Panc1 (cell line): ENCODE measurements at places on chromosomes 6 and 20. TPM values are rescaled to one million over a fixed set of nuclear protein-coding genes. Genes with fewer than 3 reads are reported as not detected.

GRCh38 chr6:21109391-21110178 lies 484.0 kb upstream of the SOX4 start:
- H3K4me1 ChIP-seq, result peaks cover 40% of the 10 kb centered on the region
- no peaks in the 10 kb centered on the region for H3K36me3 ChIP-seq
- DNase-seq, result peak; percentile 45
- no peaks in the 10 kb centered on the region for H3K27me3 ChIP-seq
- peak overlapping the region; percentile 93 for H3K27ac ChIP-seq
- H3K4me3 ChIP-seq, result no peak overlapping the region

DNA sequence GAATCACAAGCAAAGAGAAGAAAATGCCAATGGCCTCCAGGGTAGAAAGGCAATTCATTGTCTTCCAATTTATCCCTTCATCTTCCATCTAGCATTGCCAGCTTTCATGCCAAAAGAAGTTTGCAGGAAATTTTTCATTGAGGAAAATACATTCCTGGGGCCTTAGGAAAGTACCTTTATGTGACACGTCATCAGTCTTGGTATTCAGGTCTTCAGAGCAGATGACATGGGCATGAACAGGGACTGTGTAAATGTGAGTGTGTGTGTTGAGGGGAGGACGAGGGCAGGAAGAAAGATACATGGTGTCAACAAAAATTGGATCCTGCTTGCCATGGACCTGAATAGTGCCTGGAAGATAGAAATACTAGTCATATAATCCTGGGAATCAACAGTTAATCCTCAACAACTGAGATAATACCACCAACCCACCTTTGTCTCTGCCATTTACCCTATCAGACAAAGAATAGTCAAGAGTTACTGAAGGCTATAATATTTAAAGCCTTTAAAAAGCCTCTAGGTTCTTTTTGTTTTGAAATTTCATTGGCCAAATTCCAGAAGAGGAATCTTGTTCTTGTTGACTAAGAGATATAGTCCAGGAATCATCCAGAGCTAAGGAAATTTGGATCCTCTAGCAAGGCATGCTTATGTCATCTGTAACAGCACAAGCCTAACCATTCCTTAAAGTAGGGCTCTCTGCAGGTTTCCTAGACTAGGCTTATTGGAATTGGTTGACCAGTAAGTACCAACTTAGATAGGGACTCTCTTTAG lies 405.8 kb upstream of the SASH1 start:
- H3K27ac ChIP-seq, result no peak overlapping the region
- H3K27me3 ChIP-seq, result no peaks in the 10 kb centered on the region
- H3K4me1 ChIP-seq, result no peaks in the 10 kb centered on the region
- H3K4me3 ChIP-seq, result no peak overlapping the region
- H3K36me3 ChIP-seq, result no peaks in the 10 kb centered on the region
- no peak for DNase-seq

DNA sequence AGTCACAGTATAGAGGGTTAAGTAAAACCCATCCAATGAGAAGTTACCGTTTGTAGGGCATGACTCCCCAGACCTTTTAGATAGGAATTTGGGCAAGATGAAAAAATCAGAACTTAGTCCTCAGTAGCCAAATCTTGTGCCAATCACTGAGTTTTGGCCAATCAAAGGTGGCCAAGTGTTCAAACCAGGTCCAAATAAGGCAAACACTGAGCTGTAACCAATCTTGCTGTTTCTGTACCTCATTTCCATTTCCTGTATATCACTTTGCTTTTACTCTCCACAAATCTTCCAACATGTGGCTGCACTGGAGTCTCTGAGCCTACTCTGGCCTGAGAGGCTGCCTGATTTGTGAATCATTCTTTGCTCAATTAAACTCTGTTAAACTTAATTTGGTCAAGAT lies 81.8 kb upstream of the GPR6 start:
- DNase-seq, result no peak
- H3K4me1 ChIP-seq, result no peaks in the 10 kb centered on the region
- peaks cover 11% of the 10 kb centered on the region for H3K27me3 ChIP-seq
- H3K27ac ChIP-seq, result no peak overlapping the region

- no peak overlapping the region for H3K4me3 ChIP-seq
- DNase-seq, result no peak
- H3K27ac ChIP-seq, result no peak overlapping the region
- H3K27me3 ChIP-seq, result no peaks in the 10 kb centered on the region
- H3K4me1 ChIP-seq, result no peaks in the 10 kb centered on the region
Observed at GRCh38 chr6:129120856-129121638, 238.1 kb downstream of the LAMA2 start.

DNA sequence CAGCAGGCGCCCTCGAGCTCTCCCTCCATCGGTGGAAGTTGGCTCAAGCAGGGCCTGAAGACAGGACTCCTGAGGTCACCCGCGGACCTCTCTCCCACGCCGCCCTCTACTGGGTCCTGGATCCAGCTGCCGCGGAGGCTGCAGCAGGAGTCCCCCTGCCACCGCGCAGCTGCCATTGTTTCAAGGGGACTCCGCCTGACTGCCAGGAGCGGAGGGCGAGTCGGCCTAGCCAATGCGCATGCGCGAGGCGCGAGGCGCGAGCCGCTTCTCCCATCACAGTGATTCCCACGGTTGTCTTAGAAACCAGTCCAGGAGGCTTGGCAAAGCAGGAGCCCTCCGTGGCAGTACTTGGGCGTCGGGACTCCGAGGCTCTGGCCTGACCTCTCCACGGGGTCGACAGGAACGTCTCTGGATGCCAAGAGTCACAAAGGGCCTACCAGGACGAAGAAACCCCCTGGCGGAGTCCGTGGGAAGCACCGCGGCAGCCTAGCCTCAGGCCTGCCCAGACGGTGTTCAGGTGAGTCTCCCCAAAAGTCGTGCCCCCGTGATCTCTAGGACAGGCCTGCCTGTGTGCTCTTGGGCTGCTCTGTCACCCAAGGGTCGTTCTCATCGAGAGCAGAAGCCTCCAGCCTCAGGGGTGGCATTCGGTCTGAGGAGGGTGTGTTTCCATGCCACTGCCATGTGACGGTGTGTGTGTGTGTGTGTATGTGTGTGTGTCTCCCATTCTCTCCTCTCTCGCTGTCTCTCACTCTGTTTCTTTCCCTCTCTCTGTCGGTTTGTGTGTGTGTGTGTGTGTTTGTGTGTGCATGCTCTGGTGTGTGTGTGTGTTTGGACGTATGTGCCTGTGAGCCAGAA lies 290.6 kb upstream of the ZNF337 start:
- H3K4me3 ChIP-seq, result no peak overlapping the region
- H3K36me3 ChIP-seq, result no peaks in the 10 kb centered on the region
- no peaks in the 10 kb centered on the region for H3K4me1 ChIP-seq
- DNase-seq, result peak; percentile 2

DNA sequence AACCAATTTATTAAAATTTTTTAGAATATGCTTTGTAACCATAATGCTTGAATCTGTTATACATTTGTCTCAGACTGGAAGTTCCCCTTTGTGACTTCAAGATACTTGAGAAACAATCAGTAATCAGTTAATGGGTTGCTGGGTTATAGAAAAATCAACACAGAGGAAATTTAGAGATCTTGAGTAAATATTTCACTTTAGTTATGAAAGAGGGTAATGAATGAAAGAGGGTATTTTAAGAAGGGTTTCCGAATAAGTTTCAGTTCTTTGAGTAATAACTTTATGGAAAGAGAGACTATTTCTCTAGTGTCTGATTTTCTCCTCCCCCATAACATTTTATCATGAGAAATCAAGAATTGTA lies 21.4 kb downstream of the ZFAND3 start:
- H3K36me3 ChIP-seq, result no peaks in the 10 kb centered on the region
- no peak overlapping the region for H3K4me3 ChIP-seq
- H3K27me3 ChIP-seq, result no peaks in the 10 kb centered on the region
- no peak for DNase-seq
- no peak overlapping the region; the same call in 1 of the 2 replicates for H3K27ac ChIP-seq
- peaks cover 14% of the 10 kb centered on the region for H3K4me1 ChIP-seq

DNA sequence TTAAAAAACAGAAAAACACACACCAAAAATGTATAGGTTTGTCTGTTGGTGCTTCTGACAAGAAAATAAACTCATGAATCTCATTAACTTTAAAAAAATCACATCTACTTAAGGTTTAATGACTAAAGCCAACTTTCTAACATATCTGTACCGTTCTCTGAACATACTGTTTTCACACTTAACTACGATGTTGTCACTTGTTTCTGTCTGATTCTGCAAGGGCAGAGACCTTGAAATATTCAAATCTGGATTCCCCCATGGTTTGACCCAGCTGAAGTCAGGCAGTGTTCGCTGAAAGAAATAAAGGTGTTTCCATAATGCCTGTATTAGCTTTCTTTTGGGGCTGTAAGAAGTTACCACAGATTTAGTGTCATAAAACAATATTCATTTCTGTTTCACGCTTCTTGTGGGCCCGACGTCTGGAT lies 2.7 kb upstream of the ASXL1 start:
- H3K4me1 ChIP-seq, result peaks cover 39% of the 10 kb centered on the region
- H3K27me3 ChIP-seq, result no peaks in the 10 kb centered on the region
- H3K27ac ChIP-seq, result peak overlapping the region; percentile 99
- no peak overlapping the region for H3K4me3 ChIP-seq

DNA sequence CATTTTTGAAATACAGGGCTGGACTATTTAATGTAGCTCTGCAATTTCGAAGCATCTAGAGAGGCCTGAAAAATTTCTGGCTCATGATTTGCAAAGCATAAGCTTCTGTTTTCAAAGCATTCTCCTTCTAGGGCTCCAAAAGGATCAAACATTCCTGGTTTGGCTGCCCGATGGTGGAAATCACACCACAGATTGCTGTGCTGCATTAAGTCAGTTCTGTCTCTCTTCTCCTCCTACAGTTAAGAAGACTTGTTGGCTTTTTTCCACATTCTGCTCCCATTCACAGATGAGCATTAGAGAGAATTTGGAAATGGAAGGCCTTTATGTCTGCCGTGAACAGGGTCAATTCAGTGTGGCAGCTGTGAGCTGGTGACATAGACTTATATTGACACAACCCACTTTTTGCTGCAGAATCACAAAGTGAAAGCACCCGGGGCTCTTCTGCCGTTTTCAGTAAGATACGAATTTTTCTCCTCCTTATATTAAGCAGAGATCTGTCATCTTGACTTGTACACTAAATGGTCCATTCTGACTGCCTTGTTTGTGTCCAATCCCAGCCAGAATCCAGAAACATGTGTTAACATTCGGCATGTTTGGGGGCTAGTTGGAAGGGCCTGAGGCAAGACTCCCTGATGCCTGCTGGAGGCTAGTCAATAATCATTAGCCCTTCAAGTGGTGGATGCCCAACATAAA lies 330.8 kb upstream of the DEFB112 start:
- no peak overlapping the region for H3K27ac ChIP-seq
- H3K36me3 ChIP-seq, result no peaks in the 10 kb centered on the region; the same call in 1 of the 2 replicates
- H3K27me3 ChIP-seq, result no peaks in the 10 kb centered on the region
- DNase-seq, result no peak

- no peaks in the 10 kb centered on the region; the same call in 1 of the 2 replicates for H3K27me3 ChIP-seq
- DNase-seq, result no peak
- no peak overlapping the region for H3K4me3 ChIP-seq
- H3K27ac ChIP-seq, result no peak overlapping the region
- no peaks in the 10 kb centered on the region for H3K36me3 ChIP-seq
- peaks cover 8% of the 10 kb centered on the region; the same call in 1 of the 2 replicates for H3K4me1 ChIP-seq
Observed at GRCh38 chr6:149060985-149061760, 256.3 kb upstream of the TAB2 start.

GRCh38 chr20:58213121-58213520 lies 15.3 kb downstream of the ANKRD60 start:
- H3K4me1 ChIP-seq, result peaks cover 2% of the 10 kb centered on the region; the same call in 1 of the 2 replicates
- no peak for DNase-seq
- no peak overlapping the region for H3K27ac ChIP-seq
- no peaks in the 10 kb centered on the region for H3K36me3 ChIP-seq
- H3K27me3 ChIP-seq, result no peaks in the 10 kb centered on the region

- H3K27me3 ChIP-seq, result no peaks in the 10 kb centered on the region
- no peak overlapping the region for H3K27ac ChIP-seq
- no peaks in the 10 kb centered on the region for H3K36me3 ChIP-seq
- H3K4me1 ChIP-seq, result no peaks in the 10 kb centered on the region
- H3K4me3 ChIP-seq, result no peak overlapping the region
Observed at GRCh38 chr20:20977786-20978185, 128.4 kb downstream of the LINC00237 start.

- H3K27ac ChIP-seq, result no peak overlapping the region
- H3K4me1 ChIP-seq, result no peaks in the 10 kb centered on the region
- H3K27me3 ChIP-seq, result no peaks in the 10 kb centered on the region
- no peak overlapping the region for H3K4me3 ChIP-seq
Observed at GRCh38 chr6:34324738-34325444, 67.6 kb downstream of the NUDT3 start.

DNA sequence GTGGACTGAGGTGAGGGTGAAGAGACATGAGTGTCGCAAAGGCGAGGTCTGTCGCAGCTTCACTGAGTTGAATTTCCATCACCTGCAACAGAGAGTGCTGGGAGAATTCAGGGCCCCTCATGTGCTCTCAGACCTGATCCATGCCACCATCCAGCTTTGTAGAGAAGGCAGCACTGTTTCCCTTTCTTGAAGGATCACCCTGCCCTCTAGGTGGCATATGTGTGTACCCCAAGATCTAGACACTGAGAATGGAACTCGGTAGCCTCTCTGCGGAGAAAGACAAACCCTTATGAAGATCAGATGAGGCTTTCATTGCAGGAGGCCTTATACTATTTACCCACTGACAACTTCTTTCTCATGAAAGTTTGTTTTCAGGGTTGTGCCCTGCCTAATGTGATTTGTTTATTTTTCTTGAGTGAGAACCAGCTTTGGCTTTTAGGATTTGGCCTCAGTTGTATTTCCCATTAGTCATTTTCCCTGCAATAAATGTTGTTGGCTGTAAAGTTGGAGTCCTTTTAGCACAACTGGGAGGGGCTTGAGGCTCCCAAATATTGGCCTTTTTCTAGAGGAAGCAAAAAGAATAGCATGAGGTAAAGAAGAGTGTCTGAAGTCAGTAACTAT lies 811.3 kb downstream of the DHX35 start:
- H3K4me1 ChIP-seq, result no peaks in the 10 kb centered on the region
- H3K36me3 ChIP-seq, result no peaks in the 10 kb centered on the region
- DNase-seq, result no peak

GRCh38 chr6:13152764-13153163 lies 175.6 kb downstream of the TBC1D7 start:
- H3K4me3 ChIP-seq, result no peak overlapping the region
- no peaks in the 10 kb centered on the region for H3K36me3 ChIP-seq
- H3K4me1 ChIP-seq, result no peaks in the 10 kb centered on the region

The PDYN gene
- total RNA-seq, result not detected

The C6orf141 gene
- 0.15 TPM for total RNA-seq

The CENPW gene
- 62.1 TPM for total RNA-seq

The MARCKS gene
- total RNA-seq, result 35.3 TPM

The TFAP2A gene
- 83.9 TPM for total RNA-seq

The KCNG1 gene
- total RNA-seq, result 7.4 TPM

The C6orf132 gene
- 12.9 TPM for total RNA-seq

The ADAM33 gene
- total RNA-seq, result 0.62 TPM

The TNF gene
- total RNA-seq, result 0.64 TPM

The TAAR8 gene
- not detected for total RNA-seq

The DPPA5 gene
- total RNA-seq, result not detected

The IL20RA gene
- not detected for total RNA-seq

The SLC32A1 gene
- total RNA-seq, result not detected
